ENCODE measurements at places on chromosomes 2 and 18.

GRCh38 chr2:108813732-108814131, 27.2 kb downstream of the CCDC138 start:
- no peak for DNase-seq

DNA sequence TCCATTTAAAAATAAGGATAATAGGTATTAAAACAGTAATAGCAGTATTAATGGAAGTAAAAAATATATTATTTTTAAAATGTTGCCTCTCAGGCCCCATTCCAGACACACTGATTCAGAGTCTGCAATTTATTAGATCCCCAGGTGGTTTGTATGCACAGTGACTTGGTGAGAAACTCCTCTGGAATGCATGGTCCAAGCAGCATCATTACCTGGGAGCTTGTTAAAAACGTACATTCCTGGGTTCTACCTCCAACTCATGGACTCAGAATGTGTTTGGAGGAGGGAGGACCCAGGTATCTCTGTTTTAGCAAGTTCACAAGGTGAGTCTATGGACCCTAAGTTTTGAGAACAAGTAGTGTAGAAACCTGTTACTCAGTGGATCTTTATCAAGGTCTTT, 95.6 kb downstream of the ITGA4 start:
- no peak for DNase-seq

- no peak for DNase-seq
Observed at GRCh38 chr2:207184348-207184747, 18.6 kb upstream of the KLF7 start.

DNA sequence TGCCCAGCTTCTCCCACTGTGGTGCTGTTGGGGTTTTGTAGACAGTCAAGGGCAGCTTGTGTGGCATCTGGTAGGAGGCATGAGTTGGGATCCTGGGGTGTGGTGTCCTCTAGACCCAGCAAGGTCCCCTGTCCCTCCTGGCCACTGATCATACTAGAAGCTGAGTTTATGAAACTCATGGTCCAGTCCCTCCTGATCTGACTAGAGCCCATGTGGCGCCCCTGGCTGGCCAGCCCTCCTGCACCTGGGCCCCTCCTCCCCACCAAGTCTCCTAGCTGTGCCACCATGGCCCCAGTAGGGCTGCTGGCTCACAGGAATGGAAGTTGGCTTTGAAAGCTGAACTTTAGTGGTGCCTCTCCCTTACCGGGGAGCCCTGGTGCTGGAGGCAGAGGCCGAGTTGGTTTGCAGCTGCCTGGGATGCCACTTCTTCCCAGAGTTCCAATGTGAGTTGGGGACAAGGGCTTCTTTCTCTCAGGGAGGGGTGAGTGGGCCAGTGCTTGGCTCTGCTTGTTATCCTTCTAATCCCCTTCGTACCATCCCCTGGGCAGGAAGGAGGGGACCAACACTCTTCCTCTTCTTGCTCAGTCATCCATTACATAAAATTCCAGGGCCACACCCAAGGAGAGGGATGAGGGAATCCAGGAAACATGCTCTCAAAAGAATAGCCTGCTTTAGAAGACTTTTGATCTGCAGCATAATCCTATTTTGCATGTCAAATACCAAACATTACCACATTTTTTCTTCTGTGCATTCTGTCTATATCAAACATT, 37.5 kb upstream of the HAAO start:
- DNase-seq = no peak

- no peak for DNase-seq
Observed at GRCh38 chr2:173664513-173664910, 300.7 kb downstream of the SP3 start.

DNA sequence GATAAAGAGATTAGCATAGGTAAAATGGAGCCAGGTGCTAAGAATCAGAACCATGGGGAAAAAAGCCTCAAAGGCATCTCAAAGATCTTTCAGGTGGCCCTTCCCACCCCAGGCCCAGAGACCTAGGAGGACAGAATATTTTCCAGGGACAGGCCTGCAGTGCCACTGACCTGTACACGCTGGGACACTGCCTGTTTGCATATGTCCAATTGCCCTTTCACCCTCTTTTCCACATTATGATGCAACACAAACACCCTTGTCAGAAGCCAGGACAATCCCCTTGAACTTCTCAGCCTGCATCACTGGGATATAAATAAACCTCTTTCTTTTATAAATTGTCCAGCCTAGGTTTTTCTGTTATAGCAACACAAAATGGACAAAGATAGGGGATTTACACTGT, 419.1 kb downstream of the TRIB2 start:
- no peak for DNase-seq

DNA sequence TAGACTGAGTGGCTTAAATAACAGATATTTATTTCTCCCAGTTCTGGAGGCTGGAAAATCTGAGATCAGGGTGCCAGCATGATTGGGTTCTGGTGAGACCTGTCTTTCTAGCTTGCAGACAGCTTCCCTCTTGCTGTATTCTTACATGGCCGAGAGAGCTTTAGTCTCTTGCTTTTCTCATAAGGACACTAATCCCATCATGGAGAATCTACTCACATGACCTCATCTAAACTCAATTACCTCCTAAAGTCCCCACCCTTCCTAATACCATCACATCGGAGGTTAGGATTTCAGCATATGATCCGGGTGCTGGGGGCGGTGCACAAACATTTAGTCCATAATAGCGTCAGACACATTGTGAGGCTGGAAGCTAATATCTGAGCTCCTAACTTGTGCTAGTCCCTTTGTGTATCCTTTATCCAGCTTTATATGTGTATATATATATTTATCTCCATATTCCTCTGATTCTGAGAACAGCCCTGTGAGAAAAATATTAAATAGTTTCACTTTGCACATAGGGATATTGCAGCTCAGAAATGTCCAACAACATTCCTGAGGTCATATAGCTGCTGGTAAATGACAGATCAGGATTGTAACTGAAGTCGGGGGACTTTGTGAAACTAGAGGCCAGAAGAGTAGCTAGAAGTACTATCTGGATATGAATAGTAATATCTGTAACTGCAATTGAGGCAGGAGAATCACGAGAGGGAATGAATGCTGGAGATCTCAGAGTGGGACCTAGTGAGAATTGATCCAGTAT, 28.9 kb downstream of the MARCHF4 start:
- DNase-seq = no peak

DNA sequence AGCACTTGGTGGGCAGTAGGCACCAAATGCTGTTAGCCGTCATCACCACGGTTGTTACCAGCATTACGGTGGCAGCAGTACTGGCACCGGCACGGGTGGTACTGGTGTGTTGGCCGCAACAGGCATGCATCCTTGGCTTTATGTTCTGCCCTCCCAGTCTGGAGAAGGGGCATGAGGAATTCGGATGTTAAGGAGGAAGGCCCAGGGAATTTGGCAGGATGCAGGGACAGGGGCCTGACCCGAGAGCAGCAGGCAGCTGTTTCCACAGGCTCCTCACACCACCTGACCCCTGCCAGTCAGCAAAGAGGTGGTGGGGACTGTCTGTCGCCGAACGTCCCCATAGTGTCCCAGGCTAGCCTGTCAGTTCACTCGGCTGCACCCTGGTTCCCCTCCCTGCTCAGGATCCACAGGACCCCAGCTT, 79.0 kb downstream of the EDAR start:
- no peak for DNase-seq

- DNase-seq = no peak
Observed at GRCh38 chr18:48134609-48135008, 204.2 kb upstream of the SMAD2 start.

- DNase-seq = no peak
Observed at GRCh38 chr2:24304098-24304497, 56.2 kb downstream of the ITSN2 start.

DNA sequence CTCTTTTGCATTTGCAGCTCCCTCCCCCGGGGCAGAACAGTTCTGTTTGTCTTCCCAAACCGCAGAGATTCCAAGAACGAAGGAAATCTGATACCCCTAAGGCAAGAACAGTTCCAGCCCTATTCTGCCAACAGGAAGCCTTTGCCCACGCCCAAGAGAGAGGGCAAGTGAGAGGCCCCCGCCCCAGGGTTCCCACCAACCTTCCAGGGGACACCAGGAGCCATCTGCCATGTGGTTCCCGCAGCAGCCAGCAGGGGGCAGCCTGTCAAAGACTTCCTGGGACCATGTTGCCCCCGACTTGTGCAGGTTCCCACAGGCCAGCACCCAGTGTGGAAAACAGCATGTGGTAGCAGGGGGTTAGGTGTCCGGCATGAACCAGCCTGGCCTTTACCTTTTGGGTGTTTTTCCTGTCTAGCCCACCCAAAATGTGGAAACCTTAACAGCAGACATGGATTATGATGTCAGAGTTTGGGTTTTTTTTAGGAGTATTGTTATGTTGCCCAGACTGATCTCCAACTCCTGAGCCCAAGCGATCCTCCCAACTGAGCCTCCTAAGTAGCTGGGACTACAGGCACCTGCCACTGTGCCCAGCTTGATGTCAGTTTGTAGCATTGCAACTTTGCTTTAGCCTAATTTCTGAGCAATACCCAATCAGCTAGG, 21.7 kb upstream of the EFHD1 start:
- DNase-seq = peak; percentile 39

DNA sequence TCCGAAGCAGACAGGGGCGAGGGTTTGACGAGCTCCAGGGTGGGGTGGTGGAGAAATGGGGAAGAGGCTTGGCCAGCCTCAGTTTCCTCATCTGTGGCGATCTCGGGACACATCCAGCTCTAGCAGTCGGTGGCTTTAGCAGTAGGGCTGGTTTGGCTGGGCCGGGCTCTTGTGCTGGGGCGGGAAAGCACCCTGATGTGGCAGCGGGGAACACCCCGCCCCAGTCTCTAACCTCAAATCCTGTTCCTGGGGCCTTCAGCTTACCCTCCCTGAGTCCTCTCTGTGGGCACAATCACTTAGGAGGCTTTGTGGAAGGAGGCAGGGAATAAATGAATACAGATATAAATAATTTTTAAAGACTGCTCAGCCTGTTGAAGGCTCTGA, 26.5 kb upstream of the MCFD2 start:
- peak; percentile 52 for DNase-seq

DNA sequence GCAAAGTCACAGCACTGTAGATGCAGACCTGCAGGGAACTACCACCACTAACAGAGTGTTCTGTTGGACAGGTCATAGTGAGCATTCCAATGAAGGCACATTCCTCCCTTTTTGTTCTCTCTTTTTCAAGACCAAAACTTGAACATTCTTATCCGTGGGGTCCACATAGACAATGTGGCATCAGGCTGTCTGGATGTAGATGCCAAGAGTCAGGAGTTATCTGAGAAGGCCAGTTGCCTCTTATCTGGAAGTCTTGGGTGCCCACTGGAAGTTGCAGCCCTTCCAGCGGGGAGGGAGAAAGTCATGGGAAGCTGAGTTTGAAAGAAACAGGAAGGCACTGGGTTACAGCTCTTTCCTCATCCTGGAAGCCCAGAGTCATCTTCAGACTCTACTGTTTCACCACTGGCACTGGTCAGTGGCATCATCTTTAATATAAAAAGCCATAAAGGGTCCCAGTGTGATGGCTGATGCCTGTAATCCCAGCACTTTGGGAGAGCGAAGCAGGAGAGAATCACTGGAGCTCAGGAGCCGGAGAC, 61.4 kb downstream of the FAM161A start:
- DNase-seq = no peak

- DNase-seq = no peak
Observed at GRCh38 chr2:32656069-32656468, 28.2 kb downstream of the TTC27 start.

DNA sequence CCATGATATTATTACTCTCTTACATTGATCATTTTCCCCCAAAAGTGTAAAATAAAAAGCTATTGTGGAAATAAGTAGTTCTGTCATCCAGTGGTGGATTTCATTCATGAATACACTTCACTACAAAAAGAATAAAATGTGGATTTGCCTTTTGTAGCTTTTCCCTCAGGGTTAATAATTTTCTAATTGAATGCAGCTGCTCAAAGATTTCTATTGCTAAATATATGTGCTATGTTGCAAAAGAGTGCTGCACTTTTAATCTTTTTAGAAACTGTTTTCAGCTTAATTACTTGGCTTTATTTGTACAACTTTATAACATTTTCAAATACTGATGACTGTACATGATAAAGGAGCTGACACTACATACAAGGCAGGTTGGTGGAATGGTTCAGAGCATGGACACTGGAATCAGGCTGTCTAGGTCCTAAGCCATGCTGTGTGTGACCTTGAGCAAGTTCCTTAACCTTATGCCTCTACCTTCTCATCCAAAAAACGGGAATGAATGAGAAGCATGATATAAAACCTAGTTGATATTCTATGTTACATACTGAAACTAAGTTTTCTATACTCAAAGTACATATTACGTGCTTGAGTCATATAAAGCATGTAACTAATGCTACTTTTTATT, 128.8 kb downstream of the THSD7B start:
- DNase-seq = no peak

DNA sequence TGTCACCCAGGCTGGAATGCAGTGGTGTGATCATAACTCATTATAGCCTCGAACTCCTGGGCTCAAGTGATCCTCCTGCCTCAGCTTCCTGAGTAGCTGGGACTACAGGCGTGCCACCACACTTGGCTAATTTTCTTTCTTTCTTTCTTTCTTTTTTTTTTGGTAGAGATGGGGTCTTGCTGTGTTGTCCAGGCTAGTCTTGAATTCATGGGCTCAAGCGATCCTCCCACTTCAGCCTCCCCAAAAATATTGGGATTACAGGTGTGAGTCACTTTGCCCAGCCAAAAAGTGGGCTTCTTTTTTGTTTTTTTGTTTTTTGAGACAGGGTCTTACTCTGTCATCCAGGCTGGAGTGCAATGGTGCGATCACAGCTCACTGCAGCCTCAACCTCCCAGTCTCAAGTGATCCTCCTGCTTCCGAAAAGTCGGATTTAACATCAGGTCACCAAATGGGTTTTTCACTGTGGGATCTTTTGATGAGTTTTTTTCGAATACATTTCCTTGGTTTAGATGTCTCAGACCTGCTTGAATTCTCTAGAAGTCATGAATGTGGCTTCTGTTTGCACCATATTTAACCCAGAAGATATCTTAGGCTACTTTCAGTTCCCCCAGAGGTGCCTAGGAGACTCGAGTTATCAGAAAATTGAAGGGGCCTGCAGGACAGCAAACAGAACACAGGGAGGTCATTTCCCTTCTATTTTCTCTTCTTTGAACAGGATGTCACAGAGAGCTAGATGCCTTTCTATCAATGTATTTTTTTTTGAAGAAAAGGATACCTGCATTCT, 8.9 kb downstream of the RAB31 start:
- no peak for DNase-seq

DNA sequence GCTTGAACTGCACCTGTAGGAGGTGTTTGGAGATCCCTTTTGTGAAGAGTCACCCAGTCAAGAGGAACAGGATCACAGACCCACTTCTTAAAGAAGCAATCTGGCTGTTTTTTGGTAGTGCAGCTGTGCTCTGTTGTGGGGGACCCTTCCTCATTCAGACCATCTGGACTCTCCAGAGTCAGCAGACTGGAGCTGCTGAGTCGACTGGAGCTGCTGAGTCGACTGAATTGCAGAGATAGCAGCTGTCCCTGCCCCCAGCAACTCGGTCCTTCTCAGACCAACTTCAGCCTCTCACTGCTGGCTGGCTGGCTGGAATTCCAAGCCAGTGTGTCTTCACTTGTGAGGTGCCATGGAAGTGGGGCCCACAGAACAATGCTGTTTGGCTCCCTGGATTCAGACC, 56.8 kb downstream of the GTF3C3 start:
- DNase-seq = no peak

GRCh38 chr2:126932529-126932928, 33.8 kb downstream of the TEX51 start:
- DNase-seq = no peak

- no peak for DNase-seq
Observed at GRCh38 chr2:136980303-136980702, 215.0 kb downstream of the THSD7B start.

GRCh38 chr2:63058144-63058920, 7.7 kb downstream of the OTX1 start:
- no peak for DNase-seq

All from activated CD4-positive, alpha-beta T cell treated with anti-CD3 and anti-CD28 coated beads for 1 hour (primary cell).